Stimulated activated CD4-positive, alpha-beta T cell treated with anti-CD3 and anti-CD28 coated beads, Interleukin-2, amount 100 ng/mL, for 24 hours (primary cell): ENCODE measurements at places on chromosomes 2 and 18.

DNA sequence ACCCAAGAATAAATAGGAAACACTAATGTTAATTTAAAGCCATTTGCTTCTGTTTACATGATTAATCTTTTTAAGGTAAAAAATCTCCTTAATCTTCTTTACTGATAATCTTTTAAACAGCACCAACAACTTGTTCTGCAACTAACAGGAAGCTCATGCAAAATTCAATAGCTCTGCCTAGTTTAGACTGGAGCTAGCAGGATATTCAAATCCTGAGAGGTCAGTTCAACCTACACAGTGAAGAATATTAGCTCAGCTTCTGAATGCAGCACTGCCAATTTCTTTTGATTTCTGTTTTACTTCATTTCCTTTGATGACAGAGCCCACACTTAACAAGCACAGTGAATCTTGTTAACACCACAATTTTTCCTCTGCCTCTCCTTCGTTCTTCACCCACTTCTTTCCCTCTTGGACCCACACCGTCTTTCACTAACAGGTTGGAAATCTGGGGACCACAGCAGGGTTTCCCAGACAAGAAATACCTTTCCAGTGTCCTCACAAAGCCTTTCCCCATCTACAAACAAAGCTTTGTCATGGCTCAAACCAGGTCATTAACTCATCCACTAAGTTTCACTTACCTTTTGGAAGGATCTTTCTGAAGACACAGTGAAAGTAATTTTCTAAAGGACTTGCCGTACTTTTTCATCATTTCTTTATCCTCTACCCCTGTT, 109.8 kb downstream of the STK39 start:
- no peak for DNase-seq

DNA sequence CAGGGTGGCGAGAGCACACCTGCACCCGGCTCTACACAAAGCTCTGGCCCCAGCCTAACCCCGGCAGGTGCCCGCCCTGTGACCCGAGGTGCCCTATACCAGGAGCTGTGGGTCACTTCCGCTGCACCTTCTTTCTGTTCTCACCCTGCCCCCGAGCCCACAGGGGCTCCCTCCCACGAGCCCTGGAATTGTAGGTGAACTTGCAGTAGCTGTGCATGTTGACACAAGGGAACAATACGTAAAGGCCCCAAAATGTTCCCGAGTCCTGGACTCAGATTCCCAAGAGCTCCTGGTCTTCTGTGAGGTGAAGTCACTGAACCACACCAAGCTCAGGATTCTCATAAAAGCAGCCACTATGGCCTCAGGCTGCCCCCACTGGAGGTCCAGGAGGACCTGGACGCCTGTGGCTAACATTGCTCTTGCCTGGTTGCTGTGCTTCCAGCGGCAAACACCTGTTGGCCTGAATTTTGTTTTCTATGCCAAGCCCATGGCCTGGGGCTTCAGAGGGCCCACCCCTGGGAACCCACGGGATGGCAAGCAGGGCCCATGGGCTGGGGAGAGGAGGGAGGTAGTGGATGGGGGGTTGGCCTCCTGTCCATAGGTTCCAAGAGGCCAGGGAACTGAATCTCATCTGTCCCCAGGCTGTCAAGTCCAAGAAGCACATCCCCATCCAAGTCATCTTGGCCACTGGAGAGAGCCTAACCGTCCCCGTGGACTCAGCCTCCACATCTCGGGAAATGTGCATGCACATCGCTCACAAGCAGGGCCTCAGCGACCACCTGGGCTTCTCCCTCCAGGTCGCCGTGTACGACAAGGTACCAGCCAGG, 23.2 kb upstream of the GPR17 start:
- DNase-seq: no peak

- no peak for DNase-seq
Observed at GRCh38 chr2:105239924-105240323, 1.6 kb upstream of the GPR45 start.

DNA sequence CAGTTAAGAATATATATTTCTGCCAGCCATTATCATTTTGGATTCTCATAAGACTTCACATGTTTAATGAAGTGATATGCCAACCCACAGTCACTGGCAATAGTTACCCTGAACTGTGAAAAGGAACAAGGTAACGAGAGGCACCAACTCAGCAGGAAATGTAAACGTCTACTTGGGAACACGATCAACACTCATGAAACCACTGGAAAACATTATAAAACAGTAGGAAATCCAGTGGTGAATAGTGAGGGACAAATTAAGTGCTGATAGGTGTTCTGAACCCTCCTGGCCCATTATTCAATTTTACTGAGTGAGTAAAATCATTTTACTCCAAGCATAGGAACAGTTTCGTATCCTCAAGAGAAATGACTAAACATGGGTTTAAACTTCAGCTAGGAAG, 17.1 kb downstream of the CCDC68 start:
- DNase-seq: no peak

GRCh38 chr2:195022508-195022830, 634.6 kb upstream of the SLC39A10 start:
- no peak for DNase-seq

DNA sequence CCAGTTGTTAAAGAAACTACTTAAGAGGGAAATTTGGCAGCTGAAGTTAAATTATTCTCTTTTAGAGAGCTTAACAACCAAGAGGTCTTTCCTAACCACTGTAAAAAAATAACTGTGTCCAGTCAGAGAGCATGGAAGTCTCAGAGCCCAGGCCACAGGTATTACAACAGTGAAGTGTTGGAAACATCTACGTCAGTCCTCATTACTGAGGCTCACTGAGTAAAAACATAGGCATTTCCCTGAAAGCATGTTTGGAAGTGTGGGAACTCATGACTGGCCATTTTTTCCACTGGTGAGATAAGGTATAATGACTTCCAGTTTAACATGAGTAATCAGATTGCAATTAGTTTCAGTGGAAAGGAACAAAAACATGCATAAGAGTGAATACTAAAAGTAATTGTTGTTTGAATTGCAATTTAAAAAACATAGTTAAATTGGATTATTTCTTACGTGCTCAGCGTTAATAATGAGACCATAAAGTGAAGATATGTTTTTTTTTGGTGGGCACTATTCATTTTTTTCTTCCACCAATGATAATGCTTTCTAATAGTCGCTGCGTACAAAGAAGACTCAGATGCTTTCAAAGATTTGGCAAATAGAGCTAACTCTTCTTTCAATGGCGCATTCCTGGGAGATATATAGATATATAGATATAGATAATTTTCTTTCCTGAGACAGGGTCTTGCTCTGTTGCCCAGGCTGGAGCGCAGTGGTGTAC, 60.8 kb downstream of the EFEMP1 start:
- DNase-seq: no peak

- no peak for DNase-seq
Observed at GRCh38 chr2:134216152-134216829, 37.6 kb upstream of the MGAT5 start.

DNA sequence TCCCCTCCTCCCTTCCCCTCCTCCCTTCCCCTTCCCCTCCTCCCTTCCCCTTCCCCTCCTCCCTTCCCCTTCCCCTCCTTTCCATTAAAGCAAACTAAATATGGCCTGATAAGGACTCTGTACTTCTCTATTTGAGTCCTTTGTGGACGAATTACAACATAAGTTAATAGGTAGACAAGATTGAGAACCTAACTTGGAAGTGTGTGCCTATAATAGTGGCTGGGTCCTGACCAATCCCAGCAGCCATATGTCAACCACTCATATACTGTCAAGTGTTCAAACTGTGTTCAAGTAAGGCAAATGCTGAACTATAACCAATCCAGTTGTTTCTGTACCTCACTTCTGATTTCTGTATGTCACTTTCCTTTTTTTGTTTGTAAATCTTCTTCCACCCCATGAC, 97.1 kb upstream of the RBMS1 start:
- no peak for DNase-seq

DNA sequence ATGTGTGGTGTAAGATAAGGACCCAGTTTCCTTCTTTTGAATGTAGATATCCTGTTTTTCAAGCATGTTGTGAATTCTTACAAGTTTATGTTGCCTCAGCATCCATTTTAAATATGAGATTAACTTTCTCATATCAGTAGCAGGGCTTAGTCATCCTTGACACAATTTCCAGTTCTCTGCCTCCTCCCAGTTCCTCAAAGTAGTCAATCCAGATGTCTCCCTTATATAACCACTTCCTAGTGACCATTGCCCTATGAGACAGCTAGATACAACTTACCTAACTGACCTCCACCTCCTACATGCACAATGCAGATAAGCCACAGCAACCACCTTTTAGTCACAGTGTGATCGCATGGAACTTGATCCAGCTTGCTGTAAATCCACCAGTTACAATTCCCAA, 269.2 kb upstream of the ZNF521 start:
- no peak for DNase-seq

DNA sequence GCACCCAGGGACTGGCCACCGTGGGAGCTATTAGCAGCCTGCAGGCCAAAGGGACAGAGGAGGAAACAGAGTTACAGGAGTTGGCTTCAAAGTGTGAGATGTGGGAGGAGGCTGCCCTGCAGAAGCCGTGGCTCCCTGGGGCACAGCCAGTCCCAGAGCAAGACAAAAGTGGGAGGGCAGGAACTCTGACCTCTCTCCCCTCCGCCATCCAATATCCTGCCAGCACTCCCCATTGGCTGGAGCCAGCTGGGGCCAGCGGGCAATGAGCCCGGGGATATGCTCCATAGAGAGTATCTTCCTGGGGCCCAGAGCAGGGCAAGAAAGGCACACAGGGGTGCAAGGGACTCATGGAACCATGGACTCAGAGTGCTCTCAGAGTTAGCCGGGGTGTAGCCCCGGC, 143.1 kb downstream of the INHBB start:
- DNase-seq: no peak

DNA sequence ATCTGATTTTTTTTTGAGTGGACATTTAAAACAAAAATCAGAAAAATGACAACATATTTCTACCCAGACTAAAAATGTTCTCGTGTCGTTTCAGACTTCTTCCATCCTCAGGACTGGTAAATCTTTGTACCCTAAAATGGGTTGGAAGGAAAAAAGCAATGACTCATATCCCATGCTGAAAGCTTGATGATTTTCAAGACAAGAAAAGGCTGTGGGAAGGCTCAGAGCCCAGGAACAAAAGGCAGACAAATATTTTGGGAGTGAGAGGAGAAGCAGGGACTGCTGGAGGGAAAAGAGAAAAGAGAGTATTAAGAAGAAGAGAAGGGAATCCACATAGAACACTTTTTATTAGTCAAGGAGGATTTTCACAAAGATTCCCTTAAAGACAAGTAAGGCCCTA, 77.1 kb upstream of the CTAGE1 start:
- no peak for DNase-seq

GRCh38 chr2:175152242-175152641, 15.8 kb downstream of the ATF2 start:
- DNase-seq: no peak

GRCh38 chr18:76491776-76492668, 3.0 kb downstream of the ZNF516 start:
- peak; percentile 44 for DNase-seq

GRCh38 chr2:74481961-74482800, 617 bp downstream of the CCDC142 start:
- DNase-seq: peak; percentile 61

DNA sequence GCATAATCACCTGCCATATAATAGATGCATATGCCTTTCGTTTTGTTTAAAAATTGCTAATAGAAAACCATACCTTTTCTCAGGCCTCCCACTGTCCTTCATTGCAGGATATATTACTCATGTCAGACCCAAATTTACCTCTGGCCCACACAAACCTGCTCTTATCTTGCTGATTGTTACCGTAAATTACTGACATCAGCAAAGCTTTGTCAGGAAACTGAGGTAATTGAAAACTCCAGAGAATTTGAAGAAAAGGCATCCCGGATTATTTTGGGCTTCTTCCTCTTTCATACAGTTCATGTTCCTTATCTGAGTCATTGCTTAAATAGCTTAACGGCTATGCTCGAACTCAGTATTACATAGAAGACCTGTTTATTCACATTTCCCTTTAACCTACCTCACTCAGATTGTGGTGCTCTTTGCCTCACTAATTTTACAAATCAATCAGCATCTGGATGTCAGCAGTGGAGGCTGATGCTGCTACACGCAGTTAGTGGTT, 145.7 kb downstream of the ZEB2 start:
- DNase-seq: no peak

DNA sequence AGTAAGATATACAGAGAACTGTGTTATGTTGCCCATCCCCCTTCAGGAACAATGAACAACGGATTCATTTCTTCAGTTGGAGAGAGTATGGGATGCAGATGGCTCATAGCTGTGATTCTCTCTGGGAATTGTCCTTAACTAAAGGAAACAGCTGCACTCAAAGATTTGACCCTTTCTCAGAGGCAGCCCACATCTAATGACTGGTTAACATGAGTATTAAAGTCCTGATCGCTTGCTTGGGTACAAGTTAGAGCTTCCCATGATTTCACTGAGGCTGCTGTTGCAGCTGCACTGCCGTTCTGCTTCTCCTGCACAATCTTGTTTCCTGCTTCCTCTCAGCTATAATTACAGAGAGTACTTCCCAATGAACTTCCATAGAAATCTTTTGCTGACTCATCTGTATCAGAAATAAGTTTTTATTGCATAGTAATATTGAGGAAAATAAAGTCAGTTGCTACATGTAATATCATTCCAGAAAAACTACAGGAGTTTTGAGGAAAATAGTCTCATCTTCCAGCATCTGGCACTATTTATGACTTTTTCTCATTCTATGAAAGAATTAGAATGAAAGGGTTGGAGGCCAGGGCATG, 12.8 kb upstream of the SCN9A start:
- DNase-seq: no peak

- no peak for DNase-seq
Observed at GRCh38 chr2:160054984-160055725, 7.3 kb downstream of the PLA2R1 start.

GRCh38 chr2:227627769-227628168, 10.5 kb downstream of the SCYGR4 start:
- DNase-seq: no peak

- DNase-seq: no peak
Observed at GRCh38 chr2:143480601-143481236, 351.5 kb downstream of the ARHGAP15 start.

DNA sequence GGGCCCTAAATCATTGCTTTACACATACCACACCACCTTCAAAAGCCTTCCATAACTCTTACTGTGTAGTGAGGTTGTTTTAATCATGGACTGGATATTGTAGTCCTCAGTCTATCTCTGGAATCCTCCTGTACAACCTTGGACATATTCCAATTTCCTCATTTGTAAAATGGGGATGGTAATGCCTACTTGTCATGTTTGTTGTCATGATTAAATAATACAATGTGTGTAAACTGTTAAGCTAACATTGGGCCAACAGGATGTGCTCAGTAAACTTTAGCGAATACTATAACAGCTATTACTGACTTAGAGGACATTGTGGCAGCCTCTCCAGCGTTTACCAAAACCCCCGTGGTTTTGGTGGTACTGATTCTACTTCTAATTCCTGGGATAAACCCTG, 74.7 kb upstream of the PTPRM start:
- DNase-seq: no peak

- no peak for DNase-seq
Observed at GRCh38 chr2:23563151-23563550, 178.2 kb downstream of the KLHL29 start.

GRCh38 chr2:189375842-189376241, 65.4 kb upstream of the WDR75 start:
- DNase-seq: no peak

GRCh38 chr2:19120181-19120580, 238.2 kb downstream of the OSR1 start:
- no peak for DNase-seq
